ENCODE measurements at places on chromosomes 6 and 20. TPM values are rescaled to one million over a fixed set of nuclear protein-coding genes. Genes with fewer than 3 reads are reported as not detected.

The ZSCAN12 gene
- total RNA-seq: 4.4 TPM

The SCRT2 gene
- total RNA-seq: not detected

The PBOV1 gene
- total RNA-seq: not detected

The OGFR gene
- total RNA-seq: 39.0 TPM

DNA sequence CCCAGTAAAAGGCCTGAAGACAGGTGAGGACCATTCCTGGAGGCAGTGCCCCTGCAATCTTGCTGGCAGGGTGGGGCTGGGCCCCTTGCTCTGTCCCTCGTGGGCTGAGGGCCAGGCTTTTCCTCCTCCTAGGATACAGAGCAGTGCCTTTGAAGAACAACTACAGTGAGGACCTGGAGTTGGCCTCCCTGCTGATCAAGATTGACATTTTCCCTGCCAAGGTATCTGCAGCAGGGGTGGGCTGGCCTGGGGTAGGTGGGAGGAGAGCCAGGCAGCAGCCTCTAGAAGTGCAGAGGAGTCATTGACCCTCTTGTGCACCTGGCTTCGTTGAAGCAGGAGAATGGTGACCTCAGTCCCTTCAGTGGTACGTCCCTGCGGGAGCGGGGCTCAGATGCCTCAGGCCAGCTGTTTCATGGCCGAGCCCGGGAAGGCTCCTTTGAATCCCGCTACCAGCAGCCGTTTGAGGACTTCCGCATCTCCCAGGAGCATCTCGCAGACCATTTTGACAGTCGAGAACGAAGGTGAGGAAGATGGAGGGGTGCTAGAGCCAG, 36.5 kb downstream of the PLCG1 start:
- H3K36me3 ChIP-seq: peaks cover 48% of the 10 kb centered on the region
- no peak overlapping the region for H3K4me3 ChIP-seq
- peak overlapping the region; percentile 10 for H3K27ac ChIP-seq
- no peaks in the 10 kb centered on the region for H3K27me3 ChIP-seq
- peak; percentile 6 for DNase-seq

GRCh38 chr6:163565140-163565539, 150.6 kb downstream of the QKI start:
- no peaks in the 10 kb centered on the region for H3K27me3 ChIP-seq
- peaks cover 18% of the 10 kb centered on the region for H3K36me3 ChIP-seq
- no peak overlapping the region for H3K27ac ChIP-seq
- no peaks in the 10 kb centered on the region for H3K4me1 ChIP-seq

GRCh38 chr20:1893721-1894470, 1.3 kb upstream of the SIRPA start:
- no peak overlapping the region for H3K27ac ChIP-seq
- H3K4me1 ChIP-seq: no peaks in the 10 kb centered on the region
- H3K4me3 ChIP-seq: no peak overlapping the region
- no peak for DNase-seq
- H3K36me3 ChIP-seq: no peaks in the 10 kb centered on the region

DNA sequence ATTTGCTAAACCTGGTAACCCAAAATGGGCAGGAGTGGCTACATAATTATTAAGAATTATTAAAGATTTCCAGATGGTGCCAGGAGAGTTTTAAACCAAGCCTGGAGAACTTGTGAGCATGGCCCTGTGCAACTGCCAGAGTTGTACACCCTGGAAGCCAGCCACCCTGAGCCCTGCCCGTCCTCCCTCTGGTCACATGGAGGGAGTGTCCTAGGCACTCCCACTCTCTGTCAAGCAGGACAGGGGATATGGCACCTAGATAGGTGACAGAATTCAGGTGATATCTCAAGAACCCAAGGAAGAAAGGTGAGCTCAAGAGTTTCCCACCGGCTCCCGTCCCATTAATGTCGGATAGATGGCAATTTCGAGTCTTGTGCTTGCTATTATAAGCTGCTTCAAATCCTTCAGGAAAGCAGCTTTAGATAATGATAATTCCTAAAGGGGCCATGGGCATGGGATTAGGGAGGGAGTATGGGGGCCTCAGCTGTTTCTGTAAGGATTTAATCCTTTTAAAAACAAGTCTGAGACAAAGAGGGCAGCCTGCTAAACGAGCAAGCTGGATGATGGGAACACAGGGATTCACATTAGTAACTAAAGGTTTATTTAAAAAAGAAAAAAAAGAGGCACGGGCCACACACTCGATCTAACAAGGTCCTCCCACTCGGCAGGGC, 169.1 kb downstream of the BMP7 start:
- H3K4me1 ChIP-seq: peaks cover under 1% of the 10 kb centered on the region
- no peaks in the 10 kb centered on the region for H3K36me3 ChIP-seq
- no peak for DNase-seq

GRCh38 chr20:41051009-41051825, 22.6 kb downstream of the TOP1 start:
- no peak for DNase-seq
- H3K4me1 ChIP-seq: peaks cover 96% of the 10 kb centered on the region
- no peak overlapping the region for H3K4me3 ChIP-seq
- H3K27ac ChIP-seq: peak overlapping the region; percentile 35
- no peaks in the 10 kb centered on the region for H3K27me3 ChIP-seq
- H3K36me3 ChIP-seq: peaks cover 29% of the 10 kb centered on the region

- no peaks in the 10 kb centered on the region for H3K36me3 ChIP-seq
- H3K4me3 ChIP-seq: no peak overlapping the region
- no peaks in the 10 kb centered on the region for H3K4me1 ChIP-seq
Observed at GRCh38 chr20:62208795-62209755, 11.0 kb downstream of the HRH3 start.

DNA sequence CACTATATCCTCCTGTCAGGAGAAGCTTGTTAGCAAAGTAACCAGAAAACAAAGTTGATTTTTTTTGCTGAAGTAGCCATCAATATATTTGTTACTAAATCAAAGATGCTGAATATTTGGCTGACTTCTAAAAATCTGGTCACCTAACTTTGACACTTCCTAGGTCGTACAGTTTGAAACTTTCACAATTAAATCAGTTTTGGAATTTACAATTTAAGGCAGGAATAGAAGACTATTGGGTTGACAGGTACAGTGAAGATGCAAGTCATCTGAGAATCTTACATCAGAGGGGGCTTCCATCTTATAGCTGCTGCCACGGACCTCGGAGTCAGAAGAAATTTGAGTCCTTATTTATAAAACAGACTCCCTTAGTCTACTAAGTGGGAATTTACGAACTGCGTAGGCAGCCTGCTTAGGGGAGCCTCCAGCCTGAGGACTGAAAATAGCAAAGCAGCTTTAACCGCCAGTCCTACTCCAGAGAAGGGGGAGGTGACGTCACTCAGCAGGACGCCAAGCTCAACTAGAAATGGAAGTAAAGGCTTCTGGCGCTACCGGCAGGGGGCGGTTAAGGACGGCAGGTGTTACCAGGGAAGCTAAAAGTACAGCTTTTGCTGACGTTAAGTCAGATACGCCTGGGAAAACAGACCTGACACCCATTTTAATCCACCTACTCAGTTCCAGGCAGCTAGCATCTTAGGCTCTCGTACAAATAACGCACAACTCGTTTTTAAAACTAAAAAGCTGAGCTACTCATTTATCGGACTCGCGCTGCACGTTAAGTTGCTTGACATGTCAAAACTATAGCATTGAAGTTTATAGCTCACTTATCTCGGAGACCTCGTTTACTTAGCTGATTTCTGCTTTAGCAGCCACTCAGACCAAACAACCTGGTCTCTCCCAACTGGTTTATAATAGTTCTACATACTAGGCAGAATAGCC, 61.1 kb upstream of the HFE start:
- H3K4me3 ChIP-seq: peak overlapping the region; percentile 87
- H3K27me3 ChIP-seq: peaks cover 5% of the 10 kb centered on the region
- DNase-seq: peak; percentile 96
- peaks cover 7% of the 10 kb centered on the region for H3K36me3 ChIP-seq
- peak overlapping the region; percentile 91 for H3K27ac ChIP-seq

DNA sequence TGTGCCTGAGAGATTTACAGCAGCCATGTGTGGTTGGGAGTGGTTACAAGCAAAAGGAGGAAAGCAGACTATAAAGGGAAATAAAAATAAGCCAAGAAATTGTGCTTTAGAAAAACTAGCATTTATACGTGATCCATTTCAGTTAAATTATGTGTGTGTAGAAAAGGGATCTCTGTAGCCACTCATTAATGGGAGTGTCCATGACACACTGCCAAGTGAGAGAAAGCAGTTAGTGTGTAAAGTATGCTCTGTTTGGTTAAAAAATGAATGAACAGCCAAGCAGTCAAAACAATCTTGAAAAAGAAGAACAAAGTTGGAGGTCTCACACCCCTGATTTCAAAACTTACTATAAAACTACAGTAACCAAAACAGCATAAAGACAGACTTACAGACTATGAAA, 67.9 kb upstream of the GGTLC1 start:
- no peak overlapping the region for H3K27ac ChIP-seq
- no peak overlapping the region for H3K4me3 ChIP-seq
- H3K27me3 ChIP-seq: peaks cover 2% of the 10 kb centered on the region
- no peak for DNase-seq

- peaks cover 4% of the 10 kb centered on the region for H3K27me3 ChIP-seq
- peaks cover 4% of the 10 kb centered on the region for H3K4me1 ChIP-seq
- no peak for DNase-seq
- H3K36me3 ChIP-seq: no peaks in the 10 kb centered on the region
- no peak overlapping the region for H3K4me3 ChIP-seq
- H3K27ac ChIP-seq: no peak overlapping the region
Observed at GRCh38 chr6:148423601-148424270, 81.1 kb downstream of the SASH1 start.

Measured in activated CD4-positive, alpha-beta memory T cell treated with anti-CD3 and anti-CD28 coated beads for 36 hours (primary cell).